NCI-H1092 treated with DMSO at 0.1 percent for 48 hours (cell line): ENCODE measurements at places on chromosomes 12 and 14.

- DNase-seq = no peak
These were observed 102.0 kb upstream of the FOXN3 start for GRCh38 chr14:89519040-89519439.

- no peak for DNase-seq
These were observed 58.4 kb downstream of the PTPN21 start for GRCh38 chr14:88496414-88496813.

DNA sequence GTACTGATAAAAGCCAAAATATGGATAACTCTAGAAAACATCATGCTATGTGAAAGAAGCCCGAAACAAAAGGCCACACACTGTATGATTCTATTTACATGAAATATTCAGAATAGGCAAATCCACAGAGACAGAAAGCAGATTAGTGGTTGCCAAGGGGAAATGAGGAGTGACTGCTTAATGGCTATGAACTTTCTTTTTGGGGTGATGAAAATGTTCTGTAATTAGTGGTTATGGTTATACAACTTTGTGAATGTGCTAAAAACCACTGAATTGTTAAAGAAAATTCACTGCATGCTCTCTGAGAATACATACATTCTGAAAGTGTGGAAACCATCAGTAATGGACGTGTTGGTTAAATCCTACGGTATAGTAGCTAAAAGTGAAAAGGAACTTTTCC lies 39.9 kb upstream of the STON2 start:
- no peak for DNase-seq

GRCh38 chr14:75069121-75069810 lies at the start of gene ZC2HC1C:
TSS of gene ZC2HC1C (plus strand) at chr14:75069641. CDS start at chr14:75070574, 933 bp downstream.
- peak; percentile 93 for DNase-seq

DNA sequence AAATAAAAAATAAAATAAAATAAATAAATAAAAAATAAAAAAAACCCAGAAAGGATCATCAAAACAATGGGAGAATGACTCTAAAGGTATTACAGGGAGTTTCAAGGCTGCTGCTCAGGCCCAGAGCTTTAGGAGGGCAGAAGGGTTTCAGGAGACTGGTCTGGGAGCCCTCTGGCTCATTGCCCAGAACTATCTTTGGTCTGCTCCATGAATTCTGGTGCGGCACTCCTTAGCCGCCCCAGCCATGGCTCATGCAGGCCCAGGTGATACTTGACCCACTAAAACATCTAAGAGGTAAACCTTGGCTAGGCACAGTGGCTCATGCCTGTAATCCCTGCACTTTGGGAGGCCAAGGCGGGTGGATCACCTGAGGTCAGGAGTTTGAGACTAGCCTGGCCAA lies 14.7 kb upstream of the TMED10 start:
- peak; percentile 2 for DNase-seq

DNA sequence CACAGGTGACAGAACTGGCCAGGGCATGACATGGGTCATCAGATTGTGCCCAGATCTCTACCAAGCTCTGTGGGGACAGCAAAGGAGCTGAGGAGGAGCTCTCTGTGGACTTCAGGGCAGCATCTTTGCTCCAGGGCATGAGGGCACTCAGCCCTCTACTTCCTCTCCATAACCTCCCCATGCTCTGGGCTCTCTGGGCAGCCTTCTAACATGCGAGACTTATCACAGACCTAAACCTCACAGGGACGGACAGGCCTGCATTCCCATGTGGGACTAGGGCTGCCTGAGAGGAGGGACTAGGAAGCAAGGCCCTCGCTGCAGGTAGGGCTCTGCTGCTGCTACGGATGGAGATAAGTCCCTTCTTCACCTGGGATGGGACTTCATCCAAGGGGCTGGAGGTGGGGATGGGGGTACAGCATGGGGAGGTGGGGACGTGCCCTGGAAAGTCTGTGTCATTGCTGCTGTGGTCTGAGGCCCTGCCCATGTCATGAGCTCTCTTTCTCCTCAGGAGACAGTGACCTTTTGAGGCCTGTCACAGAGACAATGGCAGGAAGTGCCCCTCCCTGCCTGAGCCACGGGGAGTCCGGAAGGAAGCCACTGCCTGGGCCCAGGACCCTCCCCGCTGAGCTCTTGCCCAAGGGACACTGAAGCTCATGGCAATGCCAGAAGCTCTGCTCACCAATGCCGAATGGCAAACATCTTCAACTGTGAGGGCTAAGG lies 44.1 kb downstream of the PITPNM2 start:
- DNase-seq = no peak

GRCh38 chr12:108568338-108569154 lies 6.2 kb downstream of the ISCU start:
- peak; percentile 43 for DNase-seq

- DNase-seq = no peak
These were observed 112.6 kb downstream of the ZNF664 start for GRCh38 chr12:124085419-124086296.

DNA sequence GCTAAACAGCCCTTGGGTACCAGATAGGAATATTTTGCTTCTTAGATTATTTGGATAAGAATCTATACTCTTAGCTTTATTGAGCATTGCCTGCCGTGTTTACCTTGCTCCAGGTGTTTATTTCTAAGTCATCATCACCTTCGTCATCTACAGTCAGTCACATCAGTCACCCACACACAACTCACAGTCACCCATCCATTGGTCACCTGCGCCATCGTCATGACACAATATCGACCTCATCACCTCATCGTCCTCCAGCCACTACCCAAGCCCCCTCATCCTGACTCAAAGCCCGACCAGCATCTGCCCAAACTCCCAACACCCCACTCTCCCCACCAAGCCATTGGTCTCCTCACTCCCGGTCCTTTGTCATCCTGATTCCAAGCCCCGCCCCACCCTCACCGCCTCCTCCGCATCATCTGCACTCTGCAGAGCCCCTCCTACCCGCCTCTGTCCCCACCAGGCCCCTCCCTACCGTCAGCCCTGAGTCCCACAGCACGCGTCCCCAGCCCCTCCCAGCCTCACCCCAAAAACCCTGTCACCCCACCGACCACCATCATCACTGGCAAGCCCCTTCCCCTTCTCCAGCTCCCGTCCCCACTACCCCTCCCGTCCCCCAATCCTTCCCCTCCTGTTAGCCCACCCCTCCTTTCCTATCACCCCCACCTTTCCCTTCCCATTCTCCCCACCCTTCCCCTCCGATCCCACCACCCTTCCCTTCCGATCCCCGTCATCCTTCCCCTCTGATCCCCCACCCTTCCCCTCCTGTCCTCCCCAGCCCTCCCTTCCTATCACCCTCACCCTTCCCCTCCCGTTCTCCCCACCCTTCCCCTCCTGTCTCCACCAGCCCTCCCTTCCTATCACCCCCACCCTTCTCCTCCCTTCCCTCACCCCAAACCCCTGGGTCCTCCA lies 9.8 kb downstream of the DLK1 start:
- DNase-seq = no peak

- no peak for DNase-seq
These were observed 13.9 kb upstream of the PRICKLE1 start for GRCh38 chr12:42603246-42603990.

- DNase-seq = peak; percentile 40
These were observed 372.2 kb downstream of the RAD51B start for GRCh38 chr14:68191567-68192321.

- no peak for DNase-seq
These were observed 32.2 kb downstream of the RAN start for GRCh38 chr12:130904064-130904463.

GRCh38 chr14:90969531-90970166 lies 90.8 kb downstream of the RPS6KA5 start:
- DNase-seq = no peak

- no peak for DNase-seq
These were observed 47.4 kb downstream of the ST8SIA1 start for GRCh38 chr12:22287101-22287500.

DNA sequence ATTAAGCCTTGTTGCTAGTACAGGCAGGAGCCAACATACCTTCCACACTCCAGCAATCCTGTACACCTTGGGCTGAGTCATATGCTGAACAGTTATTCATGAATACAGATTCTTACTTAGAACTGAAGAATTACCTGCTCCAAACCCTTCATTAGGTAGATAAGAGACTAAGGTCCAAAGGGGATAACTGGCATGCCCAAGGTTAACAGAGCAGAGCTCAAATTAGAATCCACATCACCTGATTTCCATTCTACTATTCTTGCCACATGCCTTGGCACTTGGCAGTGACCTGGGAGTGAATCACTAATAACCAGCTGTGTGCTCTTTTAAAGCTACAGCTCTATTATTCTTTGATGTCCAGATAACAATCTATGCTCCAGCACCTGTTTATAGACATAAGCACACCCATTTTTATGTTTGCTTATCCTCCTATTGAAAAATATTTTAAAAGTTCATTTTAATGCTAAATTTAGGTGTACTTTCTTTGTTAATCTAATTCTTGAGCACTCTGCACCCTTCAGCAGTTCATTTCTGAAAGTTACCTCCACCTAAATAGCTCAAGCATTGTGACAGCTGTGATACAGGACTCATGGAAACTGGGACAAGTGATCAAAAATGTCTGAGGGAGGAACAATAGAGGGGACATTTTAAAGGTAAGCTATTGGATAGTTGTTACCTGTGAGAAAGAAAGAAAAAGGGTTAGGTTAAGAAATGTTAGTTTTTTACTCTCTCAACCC lies 19.4 kb downstream of the LPCAT3 start:
- no peak for DNase-seq

- DNase-seq = no peak
These were observed 6.3 kb downstream of the MIS18BP1 start for GRCh38 chr14:45246691-45247090.

DNA sequence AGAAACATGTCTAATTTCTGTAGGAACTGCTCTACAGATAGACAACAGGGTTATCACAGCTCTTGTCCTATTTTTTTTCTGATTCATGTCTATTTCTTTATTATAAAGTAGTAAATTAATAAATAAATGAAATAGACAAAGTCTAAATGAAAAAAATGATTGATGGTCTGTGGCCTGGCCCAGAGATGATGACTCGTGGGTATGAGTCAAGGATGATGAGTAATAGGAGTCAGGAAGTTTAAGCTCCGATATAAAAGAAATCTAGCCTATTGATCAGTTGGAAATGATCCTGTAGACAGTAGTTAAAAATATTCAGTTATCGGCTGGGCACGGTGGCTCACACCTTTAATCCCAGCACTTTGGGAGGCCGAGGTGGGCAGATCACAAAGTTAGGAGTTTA lies 90.6 kb upstream of the RTL1 start:
- no peak for DNase-seq

GRCh38 chr12:68175557-68176061 lies 16.1 kb upstream of the IFNG start:
- no peak for DNase-seq

- DNase-seq = peak; percentile 34
These were observed 717 bp downstream of the ORAI1 start for GRCh38 chr12:121626853-121627640.

DNA sequence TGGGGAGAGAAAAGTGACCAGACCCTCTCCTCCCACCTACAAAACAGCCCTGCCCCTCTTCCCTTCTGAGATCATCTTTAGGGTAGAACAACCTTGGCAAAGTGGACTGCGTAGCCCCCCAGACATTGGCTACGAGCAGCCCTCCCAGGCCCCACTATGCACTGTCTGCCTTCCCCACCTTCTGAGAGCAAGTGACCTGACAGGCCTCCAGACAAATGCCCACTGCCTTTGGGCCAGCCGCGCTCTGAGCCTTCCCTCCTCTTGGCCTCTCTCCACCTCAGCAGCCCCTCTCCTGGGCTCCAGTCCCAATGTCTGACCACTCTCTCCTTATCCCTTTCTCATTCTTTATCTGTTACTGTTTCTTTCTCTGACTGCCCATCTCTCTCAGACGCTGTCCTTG lies 46.5 kb upstream of the CCND2 start:
- DNase-seq = no peak

GRCh38 chr14:89740241-89740640 lies 214.3 kb downstream of the EFCAB11 start:
- no peak for DNase-seq

GRCh38 chr12:79422060-79422812 lies 268.5 kb downstream of the PAWR start:
- DNase-seq = no peak

GRCh38 chr12:28537474-28537873 lies 347.2 kb downstream of the CCDC91 start:
- no peak for DNase-seq

DNA sequence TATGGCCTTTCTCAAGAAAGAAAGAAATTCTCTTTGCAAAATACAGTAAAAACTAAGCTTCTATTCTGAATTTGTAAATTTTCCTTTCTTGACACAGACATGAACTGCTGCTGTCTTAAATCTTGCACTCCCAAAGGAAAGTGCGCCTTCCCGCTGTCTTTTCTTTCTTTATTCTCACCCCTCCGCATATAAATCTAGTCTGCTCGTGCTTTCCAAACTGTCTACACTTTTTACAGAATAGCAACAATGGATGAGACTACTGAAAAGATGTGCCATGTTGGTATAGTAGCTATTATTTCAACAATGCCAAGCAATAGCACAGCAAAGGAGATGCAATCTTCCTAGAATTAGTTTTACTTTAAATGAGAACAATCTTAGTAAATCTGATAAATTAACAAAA lies 328.8 kb upstream of the PDE3A start:
- DNase-seq = no peak

- no peak for DNase-seq
These were observed 138.1 kb upstream of the CPM start for GRCh38 chr12:69071091-69071370.

DNA sequence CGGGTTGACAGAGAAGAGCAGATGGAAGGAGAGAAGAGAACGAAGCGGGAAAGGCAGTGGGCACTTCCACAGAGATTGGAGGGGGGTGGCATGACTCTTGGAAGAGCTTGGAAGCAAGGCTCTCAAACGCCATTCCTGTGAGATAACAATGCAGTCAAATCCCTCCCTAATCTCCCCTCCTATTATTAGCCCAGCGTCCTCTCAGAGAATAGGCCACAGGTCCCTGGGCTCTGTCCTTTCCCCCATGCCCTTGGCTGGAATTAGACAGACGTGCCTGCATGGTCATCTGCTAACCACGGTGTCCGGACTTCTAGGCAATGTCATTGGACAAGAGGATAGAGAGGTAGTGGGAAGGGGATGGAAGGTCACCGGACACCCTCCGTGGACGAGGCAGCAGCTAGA lies 8.0 kb upstream of the MYH7 start:
- no peak for DNase-seq

GRCh38 chr14:27672047-27672446 lies 1074.2 kb upstream of the NOVA1 start:
- no peak for DNase-seq

- DNase-seq = no peak
These were observed 83.0 kb upstream of the LGR5 start for GRCh38 chr12:71356569-71356968.

- no peak for DNase-seq
These were observed 107.9 kb downstream of the PTPRQ start for GRCh38 chr12:80551897-80552296.
